Activated effector memory CD4-positive, alpha-beta T cell treated with Interleukin-2 at 50 U/mL for 16 hours (primary cell): ENCODE measurements at places on chromosomes 5 and 9.

- no peak for DNase-seq
Observed at GRCh38 chr9:79939819-79940218, 368.1 kb downstream of the TLE4 start.

GRCh38 chr5:42840269-42840668, 28.6 kb upstream of the SELENOP start:
- DNase-seq: no peak

DNA sequence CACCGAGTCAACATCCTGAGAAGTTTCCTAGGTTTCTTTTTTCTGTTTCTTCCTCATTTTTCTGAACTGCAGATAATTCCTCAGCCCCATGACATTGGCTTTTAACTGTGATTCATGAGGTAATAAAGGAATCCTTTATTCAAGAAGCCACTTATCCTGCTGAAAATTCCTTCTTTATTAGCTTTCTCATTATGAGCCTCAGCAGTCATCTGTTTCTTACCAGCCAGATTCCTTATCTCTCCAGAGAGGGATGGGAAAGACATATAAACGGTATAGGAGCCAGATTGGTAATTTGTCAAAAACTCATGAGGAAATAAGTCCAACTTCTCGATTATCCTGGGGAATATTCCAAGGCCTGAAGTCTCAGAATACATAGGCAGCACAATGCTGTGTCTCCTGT, 465.4 kb downstream of the ICE1 start:
- no peak for DNase-seq

DNA sequence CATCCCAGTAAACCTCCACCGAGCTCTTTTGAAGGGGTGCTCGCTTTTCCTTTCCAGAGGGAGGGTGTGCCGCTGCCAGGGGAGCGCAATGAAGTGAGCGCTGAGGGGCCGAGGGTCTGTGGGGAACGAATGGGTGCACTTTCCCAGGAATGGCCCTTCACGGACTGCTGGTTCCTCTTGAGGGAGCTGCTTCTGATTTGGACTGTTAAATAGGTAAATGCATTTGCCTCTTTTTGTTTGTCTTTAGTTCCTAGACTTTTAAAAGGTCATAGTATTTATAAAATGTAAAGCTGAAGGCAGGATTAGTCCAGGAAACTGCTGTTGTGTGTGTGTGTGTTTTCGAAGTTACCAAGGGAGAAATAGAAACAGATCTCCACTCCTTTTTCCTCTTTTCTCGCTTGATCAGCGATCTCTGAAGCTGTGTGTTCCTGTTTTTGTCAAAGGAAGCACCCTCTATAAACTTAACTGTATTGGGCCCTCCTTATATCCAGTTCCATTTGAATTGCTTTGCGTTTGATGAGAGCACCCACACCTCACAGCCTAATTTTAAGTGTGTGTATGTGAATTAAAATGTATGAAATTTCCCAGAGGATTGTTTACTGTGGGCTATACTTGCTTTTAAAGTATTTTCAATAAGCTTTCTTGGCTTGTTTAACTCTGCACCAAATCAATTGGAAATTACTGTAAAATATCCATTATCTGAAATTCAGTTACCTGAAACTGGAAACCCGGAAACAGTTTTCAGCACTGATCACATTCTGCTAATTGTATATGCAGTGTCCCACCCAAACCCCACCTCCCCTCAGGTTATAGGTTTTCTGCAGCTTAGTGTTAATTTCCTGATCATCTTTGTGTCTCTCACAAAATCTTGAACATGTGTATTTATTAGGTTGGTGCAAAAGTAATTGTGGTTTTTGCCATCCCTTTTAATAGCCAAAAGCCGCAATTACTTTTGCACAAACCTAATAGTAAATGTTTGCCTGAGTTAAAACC, 966 bp downstream of the SNX2 start:
- DNase-seq: no peak

DNA sequence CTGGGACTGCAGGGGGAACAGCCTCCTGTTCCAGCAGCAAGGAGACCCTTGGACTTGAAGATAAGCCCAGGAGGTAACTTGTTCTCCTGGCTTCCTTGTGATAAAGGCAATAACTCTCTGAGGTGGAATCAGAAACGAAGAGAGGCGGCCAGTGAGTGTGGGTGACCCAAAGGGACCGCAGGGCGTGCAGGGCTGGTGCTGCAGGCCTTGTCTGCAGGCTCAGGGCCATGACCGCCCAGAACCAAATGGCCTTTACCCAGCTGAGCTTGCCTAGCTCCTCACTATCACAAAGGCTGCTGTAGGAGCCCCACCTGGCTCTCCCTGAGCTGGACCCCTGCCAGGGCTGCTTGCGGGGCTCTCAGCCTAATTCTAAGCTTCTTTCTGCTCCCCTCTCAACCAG, 72.5 kb downstream of the NDFIP1 start:
- no peak for DNase-seq

DNA sequence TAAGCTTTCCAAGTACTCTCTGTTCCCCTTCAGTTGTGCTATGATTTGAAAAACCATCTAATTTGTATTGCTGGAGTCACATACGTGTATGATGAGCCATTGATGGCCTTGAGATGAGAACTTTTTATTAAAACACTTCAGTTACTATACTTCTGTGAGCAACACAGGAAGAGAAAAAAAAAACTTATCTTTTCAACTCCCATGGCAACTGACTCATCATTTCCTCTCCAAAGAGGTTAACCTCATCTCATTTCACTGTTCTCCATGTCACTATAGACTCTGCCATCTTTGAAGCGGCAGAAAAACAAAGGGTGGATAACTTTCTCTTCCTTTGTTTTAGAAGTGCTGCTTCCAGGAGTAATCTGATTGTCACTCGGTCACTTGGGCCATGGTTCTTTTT, 104.3 kb upstream of the PCSK1 start:
- no peak for DNase-seq

GRCh38 chr5:40796487-40796889, 1.7 kb downstream of the PRKAA1 start:
- DNase-seq: no peak

DNA sequence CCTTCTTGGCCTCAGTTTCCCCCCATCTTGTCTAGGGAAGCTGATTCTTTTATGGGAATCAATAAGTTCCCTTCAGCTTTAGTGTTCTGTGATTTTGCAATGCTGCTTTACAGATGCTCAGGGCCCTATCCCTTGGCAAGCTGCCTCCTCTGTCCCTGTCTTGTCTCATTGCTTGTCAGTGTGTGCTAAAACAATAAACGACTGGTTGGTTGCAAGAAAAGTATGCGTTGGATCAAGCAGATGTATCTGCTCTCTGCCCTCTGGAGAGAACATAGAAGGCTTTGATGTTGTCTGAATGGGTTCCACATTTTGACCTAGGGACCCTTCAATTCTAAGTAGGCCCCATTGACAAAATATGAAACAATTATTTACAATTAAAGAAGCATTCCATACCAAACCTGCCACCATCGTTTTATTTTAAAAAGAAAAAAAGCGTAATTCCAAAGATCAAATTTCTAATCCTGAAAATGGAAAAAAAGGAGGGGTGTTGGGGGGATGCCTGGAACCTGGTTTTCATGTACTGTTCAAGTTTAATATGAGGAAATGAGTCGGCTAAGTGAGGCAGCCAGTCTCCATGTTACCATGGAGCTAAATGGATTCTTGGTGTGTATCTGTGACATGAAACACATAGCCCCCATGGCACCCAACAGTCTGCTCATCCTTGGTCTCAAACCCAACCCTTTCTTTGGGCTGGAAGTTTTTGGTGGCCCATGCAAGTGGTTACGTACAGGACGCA, 31.2 kb upstream of the TARS1 start:
- DNase-seq: no peak

- DNase-seq: no peak
Observed at GRCh38 chr5:16477541-16477940, 11.9 kb upstream of the ZNF622 start.

DNA sequence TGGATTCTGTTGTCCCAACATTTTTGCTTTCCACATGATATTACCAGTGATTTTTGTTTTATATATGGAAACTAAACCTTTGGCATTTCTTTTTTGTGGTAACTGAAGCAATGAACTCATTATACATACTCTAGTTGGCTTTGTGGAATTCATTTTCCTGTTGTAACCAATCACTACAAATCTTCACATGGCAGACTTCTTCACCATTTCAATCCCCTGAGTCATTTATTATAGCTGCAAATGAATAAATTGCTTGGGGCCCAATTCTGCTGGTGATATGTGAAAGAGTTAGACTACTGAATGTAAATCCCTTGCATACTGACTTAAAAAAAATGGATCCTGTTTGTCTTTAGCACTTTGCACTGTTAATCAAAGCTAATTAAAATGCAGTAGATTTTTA, 1709.6 kb upstream of the WWC1 start:
- no peak for DNase-seq

- no peak for DNase-seq
Observed at GRCh38 chr9:76588316-76588715, 129.3 kb downstream of the GCNT1 start.

DNA sequence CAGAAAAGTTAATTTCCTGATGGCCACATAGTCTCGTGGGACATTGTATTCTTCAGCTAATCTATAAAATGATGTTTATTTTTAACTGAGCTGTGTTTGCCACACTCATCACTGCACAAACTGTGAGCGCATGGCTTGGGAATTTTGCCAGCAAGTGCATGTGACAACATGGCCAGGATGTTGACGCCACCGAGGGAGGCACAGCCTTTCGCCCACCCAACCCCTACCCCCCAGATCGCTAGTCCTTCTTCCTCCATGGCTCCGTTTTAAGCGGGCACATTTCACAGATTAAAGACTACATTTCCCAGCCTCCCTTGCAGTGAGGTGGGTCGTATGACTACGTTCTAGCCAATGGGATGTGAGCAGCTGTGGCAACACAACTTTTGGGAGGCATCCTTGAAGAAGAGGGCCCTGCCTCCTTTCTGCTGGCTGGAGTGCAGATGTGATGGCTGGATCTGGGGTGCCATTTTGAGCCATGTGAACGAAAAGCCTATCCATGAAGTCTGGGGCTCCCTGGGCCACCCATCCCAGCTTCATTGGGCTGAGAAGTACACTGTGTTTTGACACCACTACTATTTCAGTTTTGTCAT, 7.9 kb downstream of the NRARP start:
- no peak for DNase-seq

GRCh38 chr5:163434401-163434866, 3.0 kb upstream of the CCNG1 start:
- DNase-seq: no peak
